ENCODE measurements at places on chromosomes 16 and 17. TPM values are rescaled to one million over a fixed set of nuclear protein-coding genes. Genes with fewer than 3 reads are reported as not detected.

Gene LPO
- total RNA-seq = not detected

Gene KRTAP16-1
- total RNA-seq = not detected

Gene TMEM235
- total RNA-seq = not detected

Gene KRTAP2-1
- not detected for total RNA-seq

Gene MLKL
- total RNA-seq = 4.3 TPM

Gene TMEM92
- total RNA-seq = not detected

Gene CBFA2T3
- 11.1 TPM for total RNA-seq

Gene UNC45B
- 223 TPM for total RNA-seq

Gene KRT12
- total RNA-seq = not detected

Gene CORO6
- 93.2 TPM for total RNA-seq

- DNase-seq = no peak
Observed at GRCh38 chr17:50675627-50676026, 32.1 kb downstream of the ANKRD40 start.

GRCh38 chr17:6862825-6863224, 31.3 kb upstream of the TEKT1 start:
- DNase-seq = no peak

DNA sequence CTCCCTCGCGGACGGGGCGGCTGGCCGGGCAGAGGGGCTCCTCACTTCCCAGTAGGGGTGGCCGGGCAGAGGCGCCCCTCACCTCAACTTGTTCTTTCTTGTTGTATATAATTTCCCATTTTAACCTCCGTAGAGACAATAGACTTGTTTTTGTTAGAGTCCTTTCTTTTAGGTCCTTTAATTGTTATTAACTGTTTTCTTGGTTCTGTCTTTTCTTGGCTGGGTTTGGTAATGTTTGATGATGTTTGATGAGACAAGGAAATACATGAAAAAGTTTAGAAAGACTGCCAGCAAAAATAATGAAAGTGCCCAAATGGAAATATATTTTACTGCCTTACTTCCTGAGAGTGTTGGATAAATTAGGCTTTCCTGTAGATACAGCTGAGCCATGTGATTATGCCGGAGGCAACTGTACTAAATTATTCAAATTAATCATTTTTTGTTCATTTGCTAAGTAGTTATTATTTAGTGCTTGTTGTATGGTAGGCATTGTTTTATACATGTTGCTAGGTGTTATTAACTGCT, 30.9 kb downstream of the PRPSAP2 start:
- no peak for DNase-seq

GRCh38 chr17:59010026-59010425, 96.7 kb downstream of the TRIM37 start:
- DNase-seq = no peak

DNA sequence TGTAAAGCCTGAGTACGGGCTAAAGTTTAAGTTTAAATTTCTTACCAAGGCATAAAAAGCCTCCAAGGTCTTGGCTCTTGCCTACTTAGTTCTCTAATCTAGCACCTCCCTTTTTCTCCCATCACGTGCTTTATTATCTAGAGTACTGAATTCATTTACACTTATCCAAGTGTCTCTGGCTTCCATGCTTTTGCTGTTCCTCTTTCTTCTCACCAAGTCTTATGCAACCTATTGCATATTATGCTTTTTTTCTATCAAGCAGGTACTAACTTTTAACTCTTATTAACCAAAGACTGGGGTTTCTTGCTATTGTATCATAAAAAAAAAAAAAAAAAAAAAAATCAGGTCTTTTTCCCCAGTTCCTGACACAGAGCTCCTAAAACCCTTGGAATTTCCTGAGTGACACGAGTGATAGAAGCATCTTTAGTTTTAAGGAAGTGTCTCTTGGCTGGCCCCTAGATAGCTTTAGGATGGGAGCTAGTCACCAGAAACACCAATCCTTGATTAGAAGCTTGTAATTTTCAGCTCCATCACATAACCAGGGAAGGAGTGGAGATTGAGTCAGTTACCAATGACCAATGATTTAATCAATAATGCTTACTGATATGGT, 44.9 kb downstream of the SSH2 start:
- DNase-seq = no peak

GRCh38 chr17:61502292-61502691, 50.1 kb downstream of the TBX4 start:
- DNase-seq = no peak

- no peak for DNase-seq
Observed at GRCh38 chr17:39597372-39598046, 10.2 kb downstream of the NEUROD2 start.

- DNase-seq = peak; percentile 71
Observed at GRCh38 chr17:8189041-8189710, 804 bp downstream of the BORCS6 start.

DNA sequence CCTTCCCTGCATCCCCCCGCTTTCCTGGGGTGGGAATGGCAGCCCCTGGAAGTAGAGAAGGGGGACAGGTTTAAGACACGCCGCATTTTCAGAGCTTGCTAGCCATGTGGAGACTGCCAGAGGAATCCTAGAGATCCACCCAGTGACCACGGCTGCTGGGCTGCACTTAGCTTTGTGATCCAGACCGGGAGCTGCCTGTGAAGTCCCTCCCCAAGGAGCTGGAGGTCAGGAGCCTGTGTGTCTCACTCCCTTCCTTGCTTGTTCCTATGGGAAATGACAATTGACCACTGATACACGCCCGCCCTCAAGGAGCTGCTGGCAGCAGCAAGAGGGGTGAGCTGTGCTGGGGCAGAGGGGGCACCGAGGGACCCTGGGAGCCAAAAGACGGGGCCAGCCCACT, 73.7 kb downstream of the SREBF1 start:
- no peak for DNase-seq

DNA sequence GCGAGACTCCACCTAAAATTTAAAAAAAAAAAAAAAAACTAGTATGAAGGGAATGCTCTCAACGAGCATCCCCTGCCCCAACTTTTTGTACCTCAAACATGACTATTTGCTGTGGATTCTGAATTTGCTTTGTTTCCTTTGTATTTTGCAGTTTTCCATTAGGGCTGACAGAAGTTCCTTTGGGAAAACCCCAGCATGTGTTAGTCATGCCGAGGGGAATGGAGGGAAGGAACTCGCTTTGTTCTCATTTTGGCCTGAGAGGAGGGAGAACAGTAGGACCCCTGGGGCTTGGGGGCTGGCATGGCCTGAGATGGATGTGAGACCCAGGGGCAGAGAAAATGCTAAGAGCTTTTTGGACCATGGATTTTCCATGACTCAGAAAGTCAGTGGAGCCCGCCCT, 20.5 kb downstream of the KRT9 start:
- DNase-seq = no peak

- no peak for DNase-seq
Observed at GRCh38 chr17:12917399-12917798, 100.4 kb downstream of the ELAC2 start.

DNA sequence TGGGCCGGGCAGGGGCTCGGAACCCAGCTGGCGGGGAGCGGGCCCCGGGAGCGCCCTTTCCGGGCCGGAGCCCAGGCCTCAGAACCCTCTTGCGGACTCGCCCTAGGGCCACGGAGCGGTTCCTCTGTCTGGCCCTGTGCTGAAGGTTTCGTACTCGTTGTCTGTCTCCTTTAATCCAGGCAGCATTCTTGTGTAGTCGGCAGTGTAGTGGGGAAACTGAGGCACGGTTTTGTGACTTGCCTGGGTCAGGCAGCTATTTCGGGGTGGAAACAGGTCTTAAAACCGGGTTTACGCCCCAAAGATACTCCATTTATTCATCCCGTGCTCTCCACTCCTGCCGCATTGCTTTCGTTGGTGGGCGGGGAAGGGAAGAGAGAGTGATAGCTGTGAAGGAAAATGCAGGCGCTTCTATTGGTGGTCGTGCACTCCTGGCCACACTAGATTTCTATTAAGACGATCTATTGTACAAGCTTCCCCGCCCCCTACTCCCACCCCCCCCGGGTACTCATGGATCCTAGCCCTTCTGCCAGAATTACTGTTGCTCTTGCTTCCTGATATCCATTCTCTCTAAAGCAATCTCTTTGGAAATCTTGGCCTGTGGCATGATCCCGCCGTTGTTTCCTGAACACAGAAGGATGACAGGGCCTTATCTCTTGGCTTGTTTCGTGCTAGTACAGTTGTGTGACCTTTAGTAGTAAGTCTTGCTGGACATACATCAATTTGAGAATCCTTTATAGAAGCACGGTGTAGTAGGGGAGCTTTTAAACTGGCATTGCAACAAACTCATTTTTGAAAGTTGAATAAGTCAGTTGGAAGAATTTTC, 751 bp downstream of the DCAF7 start:
- no peak for DNase-seq

DNA sequence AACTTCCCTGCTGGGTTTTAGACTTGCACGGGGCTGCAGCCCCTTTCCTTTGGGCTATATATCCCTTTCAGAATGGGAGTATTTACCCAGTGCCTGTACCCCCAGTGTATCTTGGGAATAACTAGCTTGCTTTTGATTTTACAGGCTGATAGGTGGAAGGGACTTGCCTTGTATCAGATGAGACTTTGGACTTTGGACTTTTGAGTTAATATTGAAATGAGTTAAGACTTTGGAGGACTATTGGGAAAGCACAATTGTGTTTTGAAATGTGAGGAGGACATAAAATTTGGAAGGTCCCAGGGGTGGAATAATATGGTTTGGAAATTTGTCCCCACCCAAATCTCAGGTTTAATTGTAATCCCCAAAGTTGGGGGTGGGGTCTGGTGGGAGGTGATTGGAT, 393.8 kb upstream of the KIF2B start:
- no peak for DNase-seq

DNA sequence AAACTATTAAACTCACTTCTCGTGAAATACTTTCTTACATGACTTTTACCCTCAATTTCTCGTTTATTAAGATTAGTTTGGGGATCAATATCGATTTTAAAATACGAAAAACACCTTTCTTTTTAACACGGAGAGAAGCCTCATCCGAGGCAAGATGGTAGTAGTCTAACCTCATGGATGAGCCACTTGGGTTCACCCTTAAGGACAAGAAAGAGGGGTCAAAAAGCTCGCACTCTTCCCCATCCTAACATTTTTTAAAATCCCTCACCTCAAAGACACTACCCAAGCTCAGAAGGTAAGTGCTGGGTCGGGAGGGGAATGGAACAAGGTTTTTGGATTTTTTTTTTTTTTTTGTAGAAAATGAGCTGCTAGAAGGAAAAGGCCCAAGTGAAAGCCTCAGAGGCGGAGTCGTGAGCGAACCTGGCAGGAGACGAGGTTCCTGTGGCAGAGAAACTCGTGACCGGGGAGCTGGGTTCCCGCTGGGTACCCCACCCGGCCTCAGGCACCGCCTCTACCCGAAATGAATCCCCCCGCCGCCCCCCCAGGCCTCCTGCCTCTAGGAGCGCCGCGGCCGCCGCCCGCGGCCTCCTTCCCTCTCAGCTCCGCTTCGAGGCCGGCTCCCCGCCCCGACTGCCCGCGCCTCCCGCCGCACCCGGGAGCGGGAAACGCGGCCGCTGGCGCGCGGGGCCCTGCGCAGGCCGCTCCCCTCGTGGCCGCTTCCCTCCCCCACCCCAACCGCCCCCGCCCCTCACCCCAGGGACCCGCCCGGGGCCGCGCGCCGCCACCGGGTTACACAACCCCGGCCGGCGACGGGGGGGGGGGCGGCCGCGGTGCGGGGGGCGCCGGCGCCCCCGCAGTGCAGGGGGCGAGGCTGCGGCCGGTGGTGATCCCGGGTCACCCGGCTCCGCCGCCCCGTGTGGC, 1.6 kb downstream of the NUFIP2 start:
- peak; percentile 84 for DNase-seq

DNA sequence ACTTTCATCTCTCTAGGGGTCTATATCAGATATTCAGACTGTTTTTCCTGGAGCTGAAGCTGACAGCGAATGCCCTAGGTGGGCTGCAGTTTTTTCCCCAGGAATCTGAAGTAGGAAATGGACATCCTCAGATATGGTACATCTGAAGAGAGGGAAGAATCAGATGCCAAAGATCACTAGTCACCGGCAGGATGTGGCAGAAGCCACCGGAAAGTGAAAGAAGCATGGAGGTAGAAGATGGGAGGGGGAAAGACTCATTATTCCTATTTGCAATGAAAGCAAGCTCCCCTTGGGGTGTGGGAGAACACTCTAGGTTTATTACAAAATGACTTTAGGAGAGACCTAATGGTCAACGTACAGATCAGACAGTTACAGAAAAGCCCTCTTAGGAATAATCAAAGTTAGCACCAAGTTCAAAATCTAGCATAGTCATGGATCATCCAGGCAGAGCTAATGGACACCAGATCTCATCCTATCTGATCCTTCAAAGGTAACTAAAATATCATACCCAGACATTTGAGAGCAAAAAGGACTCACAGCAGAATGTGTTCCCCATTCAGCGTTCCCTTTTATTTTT, 110.7 kb downstream of the HS3ST3A1 start:
- DNase-seq = no peak

DNA sequence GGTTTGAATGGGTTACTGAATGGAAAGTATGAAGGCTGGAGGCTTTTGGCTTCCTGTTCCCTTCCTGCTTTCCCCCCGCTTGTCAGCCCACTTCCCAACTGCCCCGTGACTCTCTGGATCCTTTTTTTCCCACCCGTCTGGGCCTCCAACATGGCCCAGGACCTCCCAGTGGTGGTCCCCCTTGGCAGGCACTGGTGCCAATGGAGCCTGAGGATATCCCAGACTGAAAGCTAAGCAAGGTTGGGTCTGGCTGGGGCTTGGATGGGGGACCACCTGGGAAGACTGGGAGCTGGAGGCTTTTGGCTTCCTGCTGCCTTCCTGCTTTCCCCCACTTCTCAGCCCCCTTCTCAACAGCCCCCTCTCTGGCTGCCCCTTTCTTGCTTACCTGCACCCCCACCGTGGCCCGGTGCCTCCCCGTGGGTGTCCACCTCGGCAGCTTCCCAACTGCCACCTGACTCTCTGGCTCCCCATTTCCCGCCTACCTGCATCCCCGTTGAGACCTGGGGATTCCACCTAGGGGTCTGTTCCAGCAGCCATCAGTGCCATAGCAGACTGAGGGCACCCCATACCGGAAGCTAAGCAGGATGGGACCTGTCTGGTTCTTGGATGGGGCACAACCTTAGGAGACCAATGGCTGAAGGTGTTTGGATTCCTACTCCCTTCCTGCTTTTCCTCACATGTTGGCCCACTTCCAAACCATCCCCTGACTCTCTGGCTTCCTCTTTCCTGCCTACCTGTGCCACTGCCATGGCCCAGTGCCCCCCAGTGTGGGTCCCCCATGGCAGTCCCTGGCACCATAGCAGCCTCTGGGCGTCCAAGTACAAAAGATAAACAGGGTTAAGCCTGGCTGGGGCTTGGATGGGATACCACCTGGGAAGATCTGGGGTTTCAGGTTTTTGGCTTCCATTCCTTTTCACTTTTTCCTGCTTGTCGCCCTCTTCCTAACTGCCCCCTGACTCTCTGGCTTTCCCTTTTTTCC, 2295.3 kb downstream of the TP53TG3F start:
- peak; percentile 11 for DNase-seq

GRCh38 chr17:2042390-2042847, 597 bp downstream of the OVCA2 start:
- no peak for DNase-seq

- DNase-seq = no peak
Observed at GRCh38 chr16:57788951-57789350, 13.3 kb downstream of the KIFC3 start.

- no peak for DNase-seq
Observed at GRCh38 chr17:40297511-40297910, 9.8 kb downstream of the CDC6 start.

- DNase-seq = no peak
Observed at GRCh38 chr17:28345419-28346198, 10.0 kb downstream of the TNFAIP1 start.

Measured in Right ventricle myocardium inferior (tissue), 1 donor.